ENCODE measurements at places on chromosomes 12 and 14.

DNA sequence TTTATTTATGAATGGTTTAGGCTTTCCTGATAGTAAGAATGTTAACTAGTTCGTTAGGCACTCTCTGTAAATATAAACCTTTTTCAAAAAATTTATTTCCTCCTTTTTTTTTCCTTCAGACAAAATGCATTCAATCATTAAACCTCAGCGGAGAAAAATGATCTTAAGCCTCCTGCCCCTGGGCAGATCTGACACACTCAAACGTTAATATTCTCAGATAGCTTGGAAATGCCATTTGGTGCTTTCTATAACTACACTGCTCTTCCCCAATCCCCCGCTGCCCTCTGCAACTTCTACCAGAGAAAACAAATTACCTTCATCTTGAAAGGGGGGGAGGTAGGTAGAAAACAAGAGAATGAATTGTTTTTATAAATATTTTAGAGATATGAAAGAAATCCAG, 521.2 kb downstream of the MED13L start:
- DNase-seq, result no peak

GRCh38 chr14:90924621-90925340, 108.6 kb upstream of the TTC7B start:
- DNase-seq, result no peak

- no peak for DNase-seq
Observed at GRCh38 chr14:39722547-39723273, 290.5 kb upstream of the FBXO33 start.

- DNase-seq, result no peak
Observed at GRCh38 chr14:84581041-84581440, 948.9 kb upstream of the FLRT2 start.

DNA sequence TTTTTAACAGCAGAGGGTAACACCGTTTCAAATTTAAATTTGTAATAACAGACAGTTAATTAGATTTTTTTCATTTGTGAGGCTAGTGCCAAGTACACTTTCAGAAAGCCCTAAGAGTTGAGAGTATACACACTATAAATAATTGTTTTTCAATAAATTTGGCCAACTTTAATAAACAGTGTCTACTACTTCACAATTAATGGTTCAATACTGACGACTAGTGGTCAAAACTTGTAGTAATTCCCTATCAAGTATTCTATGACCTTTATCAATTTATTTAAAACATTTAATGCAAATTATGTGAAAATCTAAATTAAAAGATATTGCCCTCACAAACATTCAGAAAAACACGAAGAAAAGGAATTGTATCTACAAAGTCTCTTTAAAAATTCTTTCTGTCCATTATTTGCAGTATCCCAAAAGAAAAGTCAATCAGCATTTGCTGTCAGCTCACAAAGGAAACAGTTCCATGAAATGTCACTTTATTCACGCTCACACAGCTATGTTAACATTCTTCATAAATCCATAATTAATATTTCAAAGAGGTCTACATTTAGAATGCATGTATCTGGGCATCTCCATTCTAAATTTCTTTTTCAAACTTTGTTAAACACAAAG, 91.2 kb downstream of the CEP128 start:
- no peak for DNase-seq

Data from activated T-cell treated with anti-CD3 and anti-CD28 coated beads, Interleukin-2, amount 50 U/mL, for 72 hours (primary cell).